Urinary bladder (tissue), 4 donors: ENCODE measurements at places on chromosomes 16 and 17. TPM values are rescaled to one million over a fixed set of nuclear protein-coding genes. Genes with fewer than 3 reads are reported as not detected.

- no peak for DNase-seq
These were observed 9.8 kb upstream of the JUP start for GRCh38 chr17:41796121-41796895.

GRCh38 chr17:21275047-21275578, 9.4 kb upstream of the MAP2K3 start:
- no peak for DNase-seq

- no peak for DNase-seq
These were observed 75.6 kb downstream of the DYNLRB2 start for GRCh38 chr16:80616362-80616761.

DNA sequence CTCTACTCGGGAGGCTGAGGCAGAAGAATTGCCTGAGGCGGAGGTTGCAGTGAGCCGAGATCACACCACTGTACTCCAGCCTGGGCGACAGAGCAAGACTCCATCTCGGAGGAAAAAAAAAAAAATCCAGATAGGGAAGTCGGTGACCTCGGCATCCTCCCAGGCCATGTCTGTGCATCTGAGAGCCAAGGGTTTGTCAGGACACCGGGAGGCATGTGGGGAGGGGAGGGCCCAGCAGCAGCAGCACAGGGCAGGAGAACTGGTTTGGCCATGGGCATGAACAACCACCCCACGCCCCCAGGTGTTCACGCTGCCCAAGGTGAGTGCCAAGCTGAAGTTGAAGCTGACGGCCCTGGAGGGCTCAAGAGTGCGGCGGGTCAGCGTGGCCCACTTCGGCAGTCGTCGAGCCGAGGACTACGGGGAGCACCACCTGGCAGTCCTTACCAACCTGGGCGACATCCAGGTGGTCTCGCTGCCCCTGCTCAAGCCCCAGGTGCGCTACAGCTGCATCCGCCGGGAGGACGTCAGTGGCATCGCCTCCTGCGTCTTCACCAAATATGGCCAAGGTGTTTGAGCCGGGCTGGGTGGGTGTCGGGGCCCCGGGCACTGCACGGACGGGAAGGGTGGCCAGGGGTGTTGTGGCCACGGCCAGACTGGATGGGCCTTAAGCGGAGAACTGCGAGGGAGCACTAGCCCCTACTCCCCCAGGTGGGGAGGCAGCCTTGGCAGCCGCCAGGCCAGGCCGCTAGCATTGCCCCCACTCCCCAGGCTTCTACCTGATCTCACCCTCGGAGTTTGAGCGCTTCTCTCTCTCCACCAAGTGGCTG, 14.7 kb upstream of the MYO15B start:
- DNase-seq = no peak

DNA sequence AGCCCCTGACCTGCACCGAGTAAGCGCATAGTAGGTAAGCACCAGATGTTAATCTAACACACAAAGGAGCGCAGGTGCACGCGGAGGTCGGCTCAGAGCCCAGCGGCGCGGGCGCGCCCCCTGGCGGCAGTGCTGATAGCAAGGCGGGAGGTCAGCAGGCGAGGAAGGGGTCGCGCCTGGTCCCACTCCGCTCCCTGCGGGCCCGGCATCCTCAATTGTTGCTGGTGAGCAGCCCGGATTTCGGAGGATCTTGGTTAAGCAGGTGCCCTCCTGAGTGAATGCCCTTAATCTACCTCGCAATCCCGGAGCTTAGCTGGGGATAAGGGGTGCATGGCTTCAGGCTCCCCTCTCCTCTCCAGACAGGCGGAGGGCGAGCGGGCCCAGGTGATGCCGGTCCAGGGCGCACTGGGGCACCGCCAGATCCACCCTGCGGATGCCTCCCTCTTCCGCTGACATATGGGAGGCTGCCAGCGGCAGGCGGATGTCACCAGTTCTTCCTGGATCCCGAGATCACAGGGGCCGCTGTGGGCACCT, 4.0 kb upstream of the WNT3 start:
- no peak for DNase-seq

The CPNE2 gene
- total RNA-seq = 24.6 TPM

GRCh38 chr16:81478876-81479511, 34.4 kb downstream of the CMIP start:
- DNase-seq = no peak

The TMIGD1 gene
- total RNA-seq = not detected

GRCh38 chr16:22235839-22236745, 30.0 kb downstream of the EEF2K start:
- DNase-seq = no peak

- DNase-seq = no peak
These were observed 7.6 kb downstream of the AIPL1 start for GRCh38 chr17:6427279-6427781.

DNA sequence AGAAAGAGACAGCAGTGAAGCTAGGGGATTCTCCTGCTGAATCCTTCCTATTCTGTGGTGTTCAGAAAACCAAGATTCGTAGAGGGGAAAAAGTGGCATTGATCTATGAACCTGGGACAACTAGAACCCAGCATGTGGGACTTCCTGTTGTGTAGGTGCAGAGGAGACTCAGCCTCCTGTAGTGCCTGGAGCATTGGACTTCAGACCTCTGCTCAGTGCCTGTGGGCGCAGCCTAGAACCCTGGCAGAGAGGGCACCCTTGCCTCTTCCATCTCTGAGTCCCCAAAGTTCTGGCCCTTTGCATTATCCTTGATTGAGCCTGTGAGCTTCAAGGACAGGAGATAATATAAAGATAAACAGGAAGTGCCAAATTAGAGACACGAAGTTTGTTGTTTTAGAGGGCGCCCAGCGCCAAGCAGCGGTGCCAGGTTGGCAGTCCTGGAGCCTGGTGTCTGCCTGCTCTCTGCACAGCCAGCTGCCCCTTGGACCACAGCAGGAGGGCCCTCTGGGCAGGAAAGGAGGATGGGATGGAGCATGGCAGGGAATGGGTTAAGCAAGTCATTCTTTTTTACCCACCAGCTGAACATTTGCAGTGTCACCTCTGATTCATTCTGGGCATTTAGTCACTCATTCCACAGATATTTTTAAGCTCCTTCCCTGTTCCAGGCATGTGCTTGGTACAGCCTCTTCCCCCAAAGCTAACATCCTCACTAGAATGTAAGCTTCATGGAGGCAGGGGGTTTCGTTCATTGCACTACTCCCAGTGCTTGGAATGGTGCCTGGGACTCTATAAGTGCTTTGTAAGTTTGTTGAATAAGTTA, 11.9 kb upstream of the SP6 start:
- DNase-seq = no peak

The PRM1 gene
- not detected for total RNA-seq

The CBX4 gene
- 8.2 TPM for total RNA-seq

- DNase-seq = no peak
These were observed 27.0 kb upstream of the RPTOR start for GRCh38 chr17:80517641-80518040.

GRCh38 chr16:71360378-71360777, 1.9 kb downstream of the CALB2 start:
- DNase-seq = no peak

GRCh38 chr16:70453892-70454221, 538 bp upstream of the FCSK start:
- DNase-seq = no peak

The ASPA gene
- 44.9 TPM for total RNA-seq

DNA sequence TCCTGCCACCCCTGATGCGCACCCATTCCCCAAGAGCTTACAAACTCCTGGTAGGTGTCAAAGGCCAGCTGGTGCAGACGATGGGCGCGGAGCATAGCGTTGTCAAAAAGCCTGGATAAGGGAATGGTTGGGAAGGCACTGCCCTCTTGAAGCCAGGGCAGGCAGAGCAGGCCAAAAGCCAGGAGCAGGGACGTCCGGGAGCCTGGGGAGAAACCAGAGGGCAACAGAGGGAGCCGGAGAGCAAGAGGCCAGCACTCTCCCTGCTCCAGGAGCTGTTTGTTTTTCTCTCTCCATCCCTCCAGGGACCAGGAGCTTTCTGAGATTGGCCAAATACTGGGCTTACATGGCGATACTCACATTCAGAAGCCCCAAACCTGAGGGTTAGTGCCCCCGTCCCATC, 334 bp downstream of the GH1 start:
- DNase-seq = no peak

DNA sequence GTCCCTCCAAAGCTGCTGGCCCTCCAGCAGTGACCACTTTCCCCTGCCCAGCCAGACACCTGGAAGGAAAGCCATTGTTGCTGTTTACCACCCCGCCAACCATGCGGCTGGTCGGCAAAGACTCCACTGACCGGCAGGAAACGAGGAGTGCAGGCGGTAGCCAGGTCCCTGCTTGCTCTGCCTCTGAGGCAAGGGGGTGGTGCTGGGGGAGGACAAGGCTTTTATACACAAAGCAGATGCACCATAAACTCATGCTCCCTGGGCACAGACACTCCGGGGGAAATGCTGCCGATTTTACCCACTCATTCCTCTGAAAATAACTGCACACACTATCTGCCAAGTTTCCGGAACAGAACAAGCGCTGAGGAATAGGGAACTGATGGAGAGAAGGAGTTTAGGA, 62.8 kb upstream of the GRIN2A start:
- no peak for DNase-seq

The MLX gene
- total RNA-seq = 17.1 TPM

- no peak for DNase-seq
These were observed 106.4 kb downstream of the SLC39A11 start for GRCh38 chr17:72985882-72986720.

The CBFA2T3 gene
- total RNA-seq = 1.5 TPM

The ARMC5 gene
- total RNA-seq = 5.4 TPM

- no peak for DNase-seq
These were observed 11.7 kb downstream of the ANKRD11 start for GRCh38 chr16:89478576-89479221.

The MYO19 gene
- total RNA-seq = 48.5 TPM

GRCh38 chr17:34436607-34437006, 73.6 kb upstream of the CCL1 start:
- DNase-seq = no peak

The CPHXL2 gene
- total RNA-seq = not detected
